ENCODE measurements at places on chromosomes 6 and 20.

- DNase-seq: no peak
These were observed 70.7 kb downstream of the AHI1 start for GRCh38 chr6:135426833-135427232.

GRCh38 chr6:69795469-69796072, 1.2 kb downstream of the LMBRD1 start:
- no peak for DNase-seq

DNA sequence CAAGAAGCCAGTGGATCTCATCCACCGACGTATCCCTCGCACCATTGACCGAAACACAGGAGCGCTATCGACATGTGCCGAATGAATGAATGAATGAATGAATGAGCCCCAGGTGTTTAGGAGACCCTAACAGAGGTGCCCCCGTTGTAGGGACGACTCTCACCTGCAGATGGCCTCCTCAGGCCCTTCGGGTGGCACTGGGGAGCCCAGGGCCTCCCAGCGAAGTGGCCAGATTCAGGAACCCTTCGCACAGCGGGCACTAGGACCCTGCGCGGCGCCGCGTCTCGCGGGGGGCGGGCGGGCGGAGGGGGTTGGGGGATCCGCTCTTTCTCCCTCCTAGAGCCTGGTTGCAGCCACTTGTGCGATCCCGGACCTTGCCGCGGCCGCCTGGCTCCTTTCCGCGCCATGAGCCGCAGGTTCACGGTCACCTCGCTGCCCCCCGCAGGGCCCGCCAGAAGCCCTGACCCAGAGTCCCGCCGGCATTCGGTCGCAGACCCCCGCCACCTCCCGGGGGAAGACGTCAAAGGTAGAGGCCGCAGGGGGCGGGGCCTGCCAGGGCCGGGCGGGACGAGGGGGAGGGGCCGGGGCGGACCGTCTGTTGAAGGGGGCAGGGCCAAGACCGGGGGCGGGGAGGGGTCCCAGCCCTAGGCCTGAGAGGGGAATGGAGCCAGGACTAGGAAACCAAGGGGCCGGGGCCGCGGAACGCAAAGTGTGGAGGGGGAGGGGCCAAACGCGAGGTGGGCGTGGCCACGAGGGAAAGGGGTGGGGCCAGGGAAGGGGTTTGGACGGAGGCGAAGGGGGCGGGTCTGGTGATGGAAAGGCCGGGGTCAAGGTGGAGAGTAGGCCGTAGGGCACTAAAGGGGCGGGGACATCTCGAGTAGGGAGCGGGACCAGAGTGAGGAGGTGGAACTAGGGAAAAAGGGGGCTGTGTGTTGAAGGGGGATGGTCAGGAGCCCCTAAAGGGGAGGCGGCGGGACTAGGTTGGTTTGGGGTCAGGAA, 7.4 kb upstream of the SLC12A5 start:
- peak; percentile 37 for DNase-seq

- peak; percentile 28 for DNase-seq
These were observed 54.2 kb downstream of the TFAP2C start for GRCh38 chr20:56683077-56683865.

GRCh38 chr20:45044084-45044573, 56.8 kb downstream of the KCNS1 start:
- peak; percentile 86 for DNase-seq

DNA sequence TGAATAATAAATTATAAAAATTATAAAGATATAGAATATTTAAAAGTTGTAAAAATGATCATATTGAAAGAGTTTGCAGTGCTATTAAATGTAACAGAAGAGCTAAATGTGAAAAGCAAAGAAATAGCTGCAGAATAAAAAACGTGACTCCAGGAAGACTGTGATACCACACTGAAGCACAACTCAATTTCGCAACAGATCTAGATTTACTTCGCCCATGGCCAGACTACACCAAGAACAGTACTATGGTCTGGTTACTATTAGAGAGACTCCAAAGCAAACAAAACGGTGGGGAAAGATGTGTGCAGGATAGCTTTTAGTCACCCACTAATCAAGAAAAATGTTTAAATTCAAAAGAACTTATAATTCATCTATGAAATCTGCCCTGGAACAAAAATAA, 1.9 kb downstream of the CHD6 start:
- peak; percentile 31 for DNase-seq

Data from epithelial cell of esophagus (primary cell).